Stimulated activated CD8-positive, alpha-beta memory T cell treated with anti-CD3 and anti-CD28 coated beads, Interleukin-7, amount 100 ng/mL, for 4 hours (primary cell): ENCODE measurements at places on chromosomes 7 and 10.

DNA sequence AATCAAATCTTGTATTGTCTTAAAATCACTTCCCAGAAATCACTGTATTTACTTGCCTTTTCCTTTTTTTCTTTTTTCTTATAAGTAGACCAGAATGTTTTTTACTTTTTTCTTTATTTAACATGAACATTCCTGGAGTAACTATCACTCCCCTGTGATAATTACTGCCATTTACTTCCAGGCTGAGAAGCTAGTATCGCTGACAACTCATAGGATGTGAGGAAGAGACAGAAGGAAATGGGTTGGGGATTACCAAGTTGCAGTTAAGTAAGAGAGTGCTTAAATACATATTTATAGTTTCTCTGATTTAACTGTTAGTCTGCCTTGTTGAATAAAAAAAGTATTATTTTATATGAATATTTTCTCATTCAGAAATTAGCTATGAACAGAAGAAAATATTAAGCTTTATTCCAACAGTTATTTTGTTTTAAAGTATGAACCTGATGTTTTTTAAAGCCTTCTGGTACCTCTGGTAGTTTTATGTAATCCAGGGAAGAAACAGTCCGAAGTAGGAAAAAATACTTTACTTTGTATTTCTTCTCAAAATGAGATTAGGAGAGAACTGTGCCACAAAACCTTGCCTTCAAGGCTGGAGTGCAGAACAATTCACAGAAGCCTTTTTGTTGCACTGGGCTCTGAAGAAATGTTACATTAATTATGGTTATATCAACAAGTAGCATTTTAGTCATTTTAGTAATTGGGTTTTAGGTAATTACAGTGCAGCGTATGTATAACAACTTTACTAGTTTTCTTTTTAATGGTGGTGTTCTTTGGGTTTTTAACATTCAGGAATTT is 72.8 kb downstream of the SHOC2 start:
- no peak for DNase-seq

DNA sequence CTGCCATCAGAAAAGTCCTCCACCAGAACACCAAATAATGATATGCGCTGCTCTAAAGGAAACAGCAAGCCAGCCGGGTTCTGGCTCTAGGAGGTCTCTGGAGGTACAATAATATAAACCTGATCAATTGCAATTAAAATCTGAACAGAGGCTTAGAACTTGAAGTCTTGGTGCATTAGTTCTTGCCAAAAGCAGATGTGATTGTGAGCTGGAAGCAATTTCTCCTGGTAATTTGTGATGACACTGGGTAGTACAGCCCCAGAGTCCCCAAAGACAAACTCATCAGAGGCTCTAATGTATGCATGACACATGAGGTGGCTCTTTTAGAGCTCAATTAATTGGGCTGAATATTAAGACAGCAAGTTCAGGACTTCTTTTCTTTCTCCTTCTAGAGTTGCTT is 3.3 kb downstream of the ETV1 start:
- DNase-seq = no peak

- no peak for DNase-seq
Measured at GRCh38 chr10:4301291-4302045, 516.5 kb upstream of the KLF6 start.

DNA sequence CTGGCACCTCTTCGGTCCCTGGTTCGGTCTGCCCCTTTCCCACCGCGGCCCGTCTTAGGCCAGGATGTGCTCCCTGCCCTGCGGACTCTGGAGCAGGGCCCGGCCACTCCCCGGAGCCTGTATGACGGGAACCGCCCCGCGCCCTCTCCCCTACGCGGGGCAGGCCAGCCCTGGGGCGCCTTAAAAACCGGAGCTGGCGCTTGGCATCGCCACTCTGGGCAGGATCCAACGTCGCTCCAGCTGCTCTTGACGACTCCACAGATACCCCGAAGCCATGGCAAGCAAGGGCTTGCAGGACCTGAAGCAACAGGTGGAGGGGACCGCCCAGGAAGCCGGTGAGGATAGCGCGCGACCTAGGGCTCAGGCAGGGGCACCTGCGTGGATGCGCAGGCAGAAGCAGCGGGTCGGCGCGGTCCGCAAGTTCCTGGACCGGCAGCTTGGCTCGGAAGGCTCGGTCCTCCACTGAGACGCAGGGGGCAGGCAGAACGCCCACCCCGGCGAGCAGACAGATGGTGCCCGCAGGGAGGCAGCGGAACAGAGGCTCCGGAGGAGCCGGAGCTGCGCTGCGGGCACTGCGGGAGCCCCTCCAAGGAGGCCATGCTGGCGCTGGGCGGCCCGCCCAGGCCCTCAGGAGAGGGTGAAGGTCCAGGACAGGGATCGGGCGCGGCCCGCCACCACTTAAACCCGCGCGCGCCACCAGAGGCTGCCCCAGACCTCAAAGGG is at the start of gene ADIRF:
TSS of gene ADIRF (plus strand) at position 212 of the 723 bp plus-strand sequence. CDS start at position 275, 63 bp downstream.
- DNase-seq = no peak

DNA sequence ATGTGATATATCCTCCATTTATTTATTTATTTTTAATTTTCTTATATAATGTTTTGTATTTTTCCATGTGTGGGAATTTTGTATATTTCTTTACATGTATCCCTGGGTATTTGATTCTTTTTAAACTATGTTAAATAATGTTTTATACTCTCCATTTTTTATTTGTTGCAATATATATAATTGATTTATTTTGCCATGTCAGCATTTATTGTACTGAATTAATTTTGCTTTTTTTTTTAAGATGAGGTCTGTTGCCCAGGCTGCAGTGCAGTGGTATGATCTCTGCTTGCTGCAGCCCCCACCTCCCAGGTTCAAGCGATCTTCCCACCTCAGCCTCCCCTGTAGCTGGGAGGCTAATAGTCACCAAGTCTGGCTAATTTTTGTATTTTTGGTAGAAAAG is 187.4 kb downstream of the CDC14C start:
- DNase-seq = no peak

GRCh38 chr7:70834424-70834823 is 297.5 kb upstream of the GALNT17 start:
- no peak for DNase-seq

DNA sequence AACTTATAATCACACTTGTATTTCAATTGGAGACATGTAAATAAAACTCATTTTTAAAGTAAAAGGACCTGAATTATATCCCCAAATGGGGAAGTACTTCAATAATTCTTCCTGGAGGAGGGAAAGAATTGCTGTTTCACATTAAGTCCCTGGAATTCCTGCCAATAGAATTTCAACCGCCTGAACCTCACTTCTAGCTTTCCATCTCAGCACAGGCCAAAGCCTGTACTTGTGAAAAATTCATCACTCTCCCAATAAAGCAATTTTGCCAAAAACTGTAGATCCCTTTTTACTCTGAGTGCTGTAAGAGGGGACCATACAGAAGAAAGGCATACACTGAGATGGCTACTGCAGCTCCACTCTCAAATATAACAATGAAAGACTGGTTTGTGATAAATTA is 54.8 kb downstream of the CADPS2 start:
- DNase-seq = no peak
